Right hindlimb (tissue), 1 donor: ENCODE measurements at places on chromosomes 16 and 17.
A peak's percentile ranks its signal among the peaks of the same experiment; 100 is the strongest.

GRCh38 chr17:52158450-52159042 is at the start of gene CA10:
CA10 (minus strand) TSS chr17:52158714.
- DNase-seq: peak; percentile 24

DNA sequence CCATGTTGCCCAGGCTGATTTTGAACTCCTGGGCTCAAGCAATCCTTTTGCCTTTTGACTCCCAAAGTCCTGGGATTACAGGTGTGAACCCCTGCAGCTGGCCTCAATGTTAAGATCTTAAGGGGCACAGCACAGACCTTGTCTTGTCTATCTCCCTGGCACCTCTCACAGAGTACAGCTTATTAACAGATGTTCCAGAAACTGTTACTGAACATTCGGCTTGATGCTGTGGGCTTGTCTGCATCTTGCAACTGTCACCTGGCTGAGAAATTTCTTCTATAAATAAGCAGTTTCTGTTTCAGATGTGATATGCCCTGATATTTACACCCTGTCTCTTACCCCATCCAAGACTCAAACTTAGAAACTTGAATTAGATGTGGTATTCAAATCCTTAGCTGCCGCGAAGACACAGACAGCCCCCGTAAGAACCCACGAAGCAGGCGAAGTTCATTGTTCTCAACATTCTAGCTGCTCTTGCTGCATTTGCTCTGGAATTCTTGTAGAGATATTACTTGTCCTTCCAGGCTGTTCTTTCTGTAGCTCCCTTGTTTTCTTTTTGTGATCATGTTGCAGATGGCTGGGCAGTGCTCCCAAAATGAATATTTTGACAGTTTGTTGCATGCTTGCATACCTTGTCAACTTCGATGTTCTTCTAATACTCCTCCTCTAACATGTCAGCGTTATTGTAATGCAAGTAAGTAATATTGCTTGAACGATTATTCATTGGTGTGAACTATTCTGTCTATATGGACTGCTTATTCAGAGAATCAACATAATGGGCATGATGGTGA is at the start of gene TNFRSF17:
TSS of gene TNFRSF17 (plus strand) at position 450 of the 791 bp plus-strand sequence. CDS start at position 565, 115 bp downstream.
- DNase-seq: no peak

DNA sequence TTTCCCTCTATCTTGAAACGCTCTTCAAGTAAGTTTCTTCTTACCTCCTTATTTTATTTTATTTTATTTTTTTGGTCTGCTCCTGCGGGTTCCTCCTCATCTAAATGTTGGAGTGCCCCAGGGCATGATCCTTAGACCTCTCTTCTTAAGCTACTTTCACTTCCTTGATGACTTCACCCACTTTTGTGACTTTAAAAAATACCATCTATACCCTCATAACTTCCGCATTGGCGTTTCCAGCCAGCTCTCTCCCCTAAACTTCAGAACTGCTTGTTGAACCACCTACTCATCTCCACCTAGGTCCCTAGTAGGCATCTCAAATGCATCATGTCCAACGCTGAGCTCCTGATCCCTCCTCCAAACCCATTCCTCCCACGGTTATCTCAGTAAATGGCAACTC is 51.4 kb upstream of the NFAT5 start:
- no peak for DNase-seq

- DNase-seq: no peak
These were observed 608 bp upstream of the TRIM37 start for GRCh38 chr17:59107306-59107670.
